ENCODE measurements at places on chromosomes 7 and 10. TPM values are rescaled to one million over a fixed set of nuclear protein-coding genes. Genes with fewer than 3 reads are reported as not detected.
A peak's percentile ranks its signal among the peaks of the same experiment; 100 is the strongest.

Gene CYP3A5
- total RNA-seq: not detected

Gene MKX
- not detected for total RNA-seq

DNA sequence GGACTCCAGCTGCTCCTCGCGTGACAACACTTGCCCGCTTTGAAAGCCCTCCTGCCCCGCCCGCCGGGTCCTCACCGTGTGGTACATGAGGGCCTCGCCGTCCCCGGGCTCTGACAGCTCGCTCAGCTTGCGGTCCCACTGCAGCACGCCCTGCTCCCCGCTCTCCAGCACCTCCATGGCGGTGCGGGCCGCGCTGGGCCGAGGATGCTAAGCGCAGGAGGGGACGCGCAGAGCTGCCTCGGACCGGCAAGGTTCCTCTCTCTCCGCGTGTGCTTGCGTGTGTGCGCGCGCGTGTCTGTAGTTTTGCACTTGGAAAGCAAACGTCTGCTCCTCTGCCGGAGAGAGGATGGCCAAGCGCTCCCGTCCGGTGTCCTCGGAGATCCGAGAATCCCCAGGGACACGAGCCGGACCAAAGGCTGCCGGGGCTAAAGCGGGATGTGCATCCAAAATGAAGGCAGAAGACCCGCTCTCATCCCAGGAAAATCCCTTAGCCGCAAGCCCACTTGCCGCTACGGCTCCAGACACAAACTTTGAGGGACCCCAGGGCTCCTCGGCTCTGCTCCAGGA, at the start of gene CREB3L2:
Gene CREB3L2 (minus strand): TSS at position 558 of the 567 bp plus-strand sequence. CDS start 381 bp downstream, at position 177.
- ATAC-seq: peak; percentile 60

DNA sequence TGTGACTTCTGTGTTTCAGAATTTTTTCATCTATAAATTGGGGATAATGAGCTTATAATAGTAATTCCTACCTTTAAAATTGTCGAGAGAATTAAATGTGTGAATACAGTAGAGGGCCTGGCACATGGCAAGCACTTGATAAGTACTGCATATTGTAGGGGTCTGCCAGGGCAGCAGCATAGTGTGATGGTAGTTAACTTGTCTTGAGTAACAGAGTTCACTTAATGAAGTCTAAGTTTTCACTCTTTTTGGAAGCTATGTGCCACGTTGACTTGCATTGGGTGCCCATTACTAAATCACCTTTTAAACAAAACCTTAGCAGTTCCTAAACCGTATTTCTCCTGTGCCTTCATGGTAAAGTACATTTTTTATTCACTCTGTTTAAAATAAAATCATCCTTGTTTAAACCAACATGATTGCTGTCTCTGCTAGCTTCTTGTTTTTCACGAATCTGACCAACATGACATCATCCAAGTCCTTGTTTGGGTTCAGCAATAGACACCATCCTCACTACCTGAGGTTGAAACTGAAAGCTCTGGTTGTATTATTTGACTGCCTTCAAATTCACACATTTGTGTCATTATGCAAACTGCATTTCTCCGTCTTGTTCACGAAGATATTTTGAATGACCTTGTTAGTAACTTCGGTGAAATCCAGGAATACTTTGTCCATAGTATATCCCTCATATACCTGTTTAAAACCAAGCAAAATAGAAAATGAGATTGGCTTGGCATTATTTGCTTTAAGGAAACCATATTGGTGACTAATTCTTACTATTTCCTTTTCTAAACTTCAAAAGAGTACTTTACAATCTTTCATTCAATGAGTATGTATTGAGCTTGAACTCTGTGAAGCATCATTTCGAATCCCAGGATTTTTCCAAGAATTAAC, 340.2 kb downstream of the SUGCT start:
- ATAC-seq: peak; percentile 89

Gene INA
- 0.13 TPM for total RNA-seq

GRCh38 chr7:36507475-36508440, 118.1 kb downstream of the ANLN start:
- ATAC-seq: no peak

Gene OR6V1
- total RNA-seq: not detected

Gene RGS10
- total RNA-seq: 85.2 TPM

Gene GCK
- total RNA-seq: 0.58 TPM

- no peak for ATAC-seq
Observed at GRCh38 chr10:132524443-132525285, 12.9 kb upstream of the INPP5A start.

Gene C1QL3
- 0.13 TPM for total RNA-seq

GRCh38 chr7:11605749-11606148, 226.2 kb downstream of the THSD7A start:
- ATAC-seq: no peak

DNA sequence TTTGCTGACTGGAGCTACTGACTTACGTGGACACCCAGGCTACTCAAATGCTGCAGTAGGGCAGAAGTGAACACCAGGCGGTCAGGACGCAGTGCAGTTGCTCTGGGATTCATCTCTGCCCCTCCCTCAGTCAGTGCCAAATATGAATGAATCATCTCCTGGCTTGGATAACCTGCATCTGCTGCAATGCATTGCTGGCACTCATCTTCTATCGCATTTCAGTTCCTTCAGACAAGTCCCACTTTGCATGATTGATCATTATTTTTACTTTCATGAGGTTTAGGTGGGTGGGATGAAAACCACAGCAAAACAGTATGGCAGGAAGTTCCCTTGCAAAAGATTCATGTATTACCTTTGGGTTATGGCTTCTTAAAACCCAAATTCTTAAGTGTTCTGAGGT, 224.6 kb upstream of the NRP1 start:
- peak; percentile 21 for ATAC-seq

Gene MACROH2A2
- total RNA-seq: 2.5 TPM

Measured in activated T-helper 17 cell treated with anti-CD3 and anti-CD28 coated beads, Interleukin-2, amount 50 U/mL, for 72 hours (primary cell).